ENCODE measurements at places on chromosomes 1 and 21. TPM values are rescaled to one million over a fixed set of nuclear protein-coding genes. Genes with fewer than 3 reads are reported as not detected.

GRCh38 chr1:184970691-184971161 is 3.6 kb downstream of the NIBAN1 start:
- DNase-seq, result no peak

DNA sequence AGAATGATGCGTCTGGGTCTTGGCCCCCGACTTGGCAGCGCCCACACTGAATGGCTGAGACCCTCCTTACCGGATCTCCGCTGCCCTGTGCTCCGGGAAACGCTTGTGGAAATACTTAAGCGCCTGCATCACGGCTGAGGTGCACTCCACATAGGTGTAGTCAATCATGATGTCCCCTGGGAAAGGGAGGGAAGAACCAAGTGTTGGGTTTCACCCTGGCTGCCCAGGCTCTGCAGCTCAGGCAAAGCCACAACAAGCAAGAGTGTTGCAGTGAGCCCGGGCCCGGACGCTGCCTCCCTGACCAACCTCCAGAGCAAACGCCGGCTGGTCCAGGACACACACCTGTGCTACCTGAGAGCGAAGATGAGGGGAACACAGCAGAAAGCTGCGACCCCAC is 21.5 kb upstream of the SPATC1L start:
- peak; percentile 52 for DNase-seq

DNA sequence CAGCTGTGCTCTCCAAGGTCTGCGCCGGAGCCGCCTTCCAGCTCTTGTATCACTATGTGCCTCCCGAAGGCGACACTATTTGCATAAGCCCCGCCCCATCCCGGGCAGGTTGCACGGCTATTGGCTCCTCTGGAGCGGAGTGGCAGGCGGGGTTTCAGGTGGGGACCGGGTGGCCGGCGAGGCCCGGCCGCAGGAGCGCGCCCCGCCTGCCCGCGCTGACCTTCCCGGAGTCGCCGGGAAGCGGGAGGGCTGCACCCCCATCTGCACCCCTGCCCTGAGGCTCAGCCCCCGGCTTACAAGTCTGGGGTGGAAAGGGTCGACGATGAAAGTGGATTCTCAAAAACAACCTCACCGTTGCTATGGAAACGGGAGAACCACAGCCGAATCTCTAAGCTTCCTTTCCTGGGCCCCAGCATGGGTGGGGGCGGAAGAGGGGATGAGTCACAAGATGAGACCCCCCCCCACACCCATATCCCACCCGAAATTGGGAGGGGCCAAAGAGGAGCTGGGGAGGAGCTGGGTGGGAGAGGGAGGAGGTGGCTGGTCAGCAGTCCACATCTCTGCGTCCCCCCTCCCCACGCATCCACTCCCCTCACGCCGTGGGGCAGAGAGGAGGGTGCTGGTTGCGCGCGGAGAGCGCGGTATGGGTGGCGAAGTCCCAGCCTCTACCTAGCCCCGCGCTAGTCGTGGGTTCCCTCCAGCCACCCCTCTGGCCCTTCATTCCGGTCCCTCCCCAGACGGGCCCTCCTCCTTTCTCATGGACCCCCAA is at the start of gene HPCAL4:
TSS of gene HPCAL4 (minus strand) at position 51 of the 769 bp plus-strand sequence. CDS start 6,830 bp downstream, outside the sequence.
- DNase-seq, result peak; percentile 93

DNA sequence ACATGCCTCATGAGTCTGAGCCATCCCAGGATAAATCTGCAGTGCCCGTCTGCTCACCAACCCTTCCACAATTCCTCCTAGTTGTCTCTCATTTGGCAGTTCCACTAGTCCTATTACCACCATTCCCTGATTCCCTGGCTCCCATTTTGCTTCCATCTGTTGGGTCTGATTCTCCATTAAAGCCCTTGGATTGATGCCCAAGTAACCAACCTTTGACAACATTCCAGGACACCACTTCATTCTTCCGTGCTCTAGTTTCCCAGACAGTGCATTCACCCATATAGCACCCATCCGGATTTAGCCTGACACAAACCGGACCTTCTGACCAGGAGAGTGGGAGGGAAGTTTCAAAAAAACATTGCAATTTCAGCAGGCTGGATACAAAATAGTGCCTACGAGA is 189.4 kb upstream of the PALMD start:
- no peak for DNase-seq

GRCh38 chr1:26874896-26875295 is 11.9 kb downstream of the SFN start:
- no peak for DNase-seq

- DNase-seq, result no peak
Observed at GRCh38 chr1:39779137-39779536, 8.0 kb upstream of the OXCT2 start.

GRCh38 chr1:13513063-13513894 is 524 bp downstream of the LRRC38 start:
- no peak for DNase-seq

DNA sequence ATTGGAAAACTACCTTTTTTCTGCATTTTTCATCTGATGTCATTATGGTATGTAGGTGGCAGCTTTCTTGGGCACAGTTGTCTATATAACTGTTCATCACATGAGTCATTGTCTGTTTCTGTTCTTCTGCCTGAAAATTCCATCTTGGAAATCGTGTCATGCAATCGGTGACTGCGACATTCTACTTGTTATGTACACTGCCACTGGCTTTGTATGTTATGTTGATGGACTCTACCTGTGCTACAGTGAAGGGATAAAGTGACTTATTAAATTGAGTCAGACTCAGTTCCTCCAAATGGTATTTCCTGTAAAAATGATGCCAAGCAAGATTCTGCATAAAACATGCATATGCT is 8.6 kb downstream of the SMAP2 start:
- no peak for DNase-seq

DNA sequence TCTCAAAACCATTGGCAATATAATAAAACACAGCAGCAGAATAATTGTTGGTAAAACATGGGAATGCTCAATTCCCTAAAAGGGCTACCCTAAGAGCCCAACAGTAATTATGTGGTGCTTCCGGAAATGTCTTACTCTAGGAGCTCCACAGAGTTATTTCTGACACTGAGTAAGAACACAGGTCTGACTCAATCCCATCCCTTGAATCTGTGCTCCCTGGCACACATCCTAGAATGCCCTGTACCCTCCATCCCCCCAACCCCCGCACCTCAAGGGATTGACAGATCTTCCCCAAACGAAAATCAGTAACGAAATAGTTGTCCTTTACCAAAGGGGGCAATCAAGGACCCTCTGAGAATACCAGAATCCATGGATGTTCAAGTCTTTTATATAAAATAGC is 71.9 kb downstream of the SMYD2 start:
- no peak for DNase-seq

DNA sequence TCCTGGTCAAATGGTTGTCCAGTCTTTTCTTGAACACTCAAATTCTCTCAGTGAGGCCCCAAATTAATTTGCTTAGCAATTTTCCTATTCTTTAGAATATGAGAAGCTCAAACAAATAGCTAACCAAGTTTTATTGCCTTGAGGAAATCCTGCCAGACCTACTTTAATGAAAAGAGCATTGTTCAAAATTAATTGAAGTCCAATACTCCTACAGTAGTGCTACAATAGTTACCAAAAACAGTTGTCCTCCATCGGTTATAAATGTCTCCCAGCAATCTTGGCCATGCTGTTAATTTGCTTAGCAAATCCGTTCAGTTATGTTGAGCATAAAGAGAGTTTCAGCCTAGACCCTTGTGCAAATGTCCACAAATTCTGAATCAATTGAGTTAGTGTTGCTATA is 112.9 kb downstream of the MAB21L3 start:
- no peak for DNase-seq

GBP3 gene
- 4.3 TPM for total RNA-seq

TNNT2 gene
- 6,867 TPM for total RNA-seq

TNFSF4 gene
- total RNA-seq, result 0.72 TPM

RGS18 gene
- total RNA-seq, result 1.0 TPM

PATJ gene
- 74.8 TPM for total RNA-seq

TMEM240 gene
- total RNA-seq, result 4.5 TPM

PTPN14 gene
- 45.9 TPM for total RNA-seq
